ENCODE measurements at places on chromosomes 13 and 19. TPM values are rescaled to one million over a fixed set of nuclear protein-coding genes. Genes with fewer than 3 reads are reported as not detected.
A peak's percentile ranks its signal among the peaks of the same experiment; 100 is the strongest.

DNA sequence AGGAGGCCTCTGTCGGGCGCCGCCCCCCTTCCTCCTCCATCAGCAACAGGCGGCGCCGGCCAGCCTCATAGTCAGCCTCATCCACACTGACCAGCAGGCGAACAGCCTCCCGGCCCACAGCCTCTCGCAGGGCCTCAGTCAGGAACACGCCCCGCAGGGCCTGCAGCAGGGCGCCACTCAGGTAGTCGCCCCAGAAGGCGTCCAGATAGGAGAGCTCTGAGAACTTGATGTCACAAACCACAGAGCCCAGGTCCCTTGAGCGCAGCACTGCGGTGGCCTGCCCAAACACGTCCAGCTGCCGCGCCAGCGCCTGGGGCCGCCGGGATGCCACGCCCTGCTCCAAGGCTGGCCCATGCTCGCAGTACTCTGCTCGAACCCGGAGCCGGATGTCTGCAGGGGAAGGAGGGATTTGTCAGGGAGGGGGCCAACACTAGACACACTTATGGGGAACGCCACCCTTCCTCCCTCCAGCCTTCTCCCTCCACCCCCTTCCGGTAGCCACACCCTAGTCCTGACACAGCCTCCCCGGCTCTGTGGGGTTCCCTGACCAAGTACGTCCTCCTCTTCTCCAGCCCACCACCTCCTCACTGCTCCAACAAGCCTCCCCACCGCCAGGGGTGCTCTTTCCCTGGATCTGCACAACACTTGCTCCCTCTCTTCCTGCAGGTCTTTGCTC is 17.9 kb downstream of the DEDD2 start:
- peak; percentile 53 for DNase-seq

DNA sequence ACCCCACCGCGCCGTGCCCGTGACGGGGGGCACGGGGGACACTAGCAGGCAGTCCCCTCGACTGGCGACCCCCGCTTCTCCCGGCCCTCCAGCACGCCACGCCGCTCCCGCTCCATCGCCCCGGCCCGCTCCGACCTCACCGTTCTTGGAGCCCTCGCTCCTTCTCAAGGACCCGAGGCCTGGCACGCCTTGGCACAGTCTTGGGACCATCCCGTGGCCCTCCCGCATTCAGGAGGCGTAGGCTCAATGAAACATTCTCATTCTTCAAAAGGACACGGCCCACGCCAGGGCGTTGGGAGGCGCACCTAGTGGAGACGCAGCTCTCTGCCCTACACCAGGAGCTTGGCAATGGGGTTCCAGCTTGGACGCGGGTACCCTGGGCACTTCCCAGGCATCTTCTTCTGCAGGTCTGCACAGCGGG is 473 bp upstream of the CERS1 start:
- no peak for DNase-seq

DNA sequence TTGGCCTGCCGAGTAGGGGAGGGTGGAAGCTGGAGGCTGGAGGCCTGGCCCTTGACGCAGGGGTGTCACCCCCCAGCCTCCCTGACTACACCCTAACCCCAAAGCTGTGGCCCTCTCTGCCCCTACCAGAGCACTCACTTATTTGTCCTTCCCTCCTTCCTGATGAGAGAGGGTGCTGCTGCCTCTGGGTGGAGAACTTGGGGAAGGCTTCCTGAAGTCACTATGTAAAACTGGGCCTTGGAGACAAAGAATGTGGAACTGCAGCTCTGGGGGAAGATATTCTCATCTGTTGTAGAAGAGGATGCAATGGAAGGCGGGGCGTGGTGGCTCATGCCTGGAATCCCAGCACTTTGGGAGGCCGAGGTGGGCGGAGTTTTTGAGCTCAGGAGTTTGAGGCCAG is 485.2 kb downstream of the ZNF536 start:
- DNase-seq, result no peak

- DNase-seq, result no peak
Measured at GRCh38 chr13:28976636-28977035, 156.5 kb downstream of the MTUS2 start.

- DNase-seq, result no peak
Measured at GRCh38 chr13:37326334-37326733, 220.9 kb upstream of the CSNK1A1L start.

DNA sequence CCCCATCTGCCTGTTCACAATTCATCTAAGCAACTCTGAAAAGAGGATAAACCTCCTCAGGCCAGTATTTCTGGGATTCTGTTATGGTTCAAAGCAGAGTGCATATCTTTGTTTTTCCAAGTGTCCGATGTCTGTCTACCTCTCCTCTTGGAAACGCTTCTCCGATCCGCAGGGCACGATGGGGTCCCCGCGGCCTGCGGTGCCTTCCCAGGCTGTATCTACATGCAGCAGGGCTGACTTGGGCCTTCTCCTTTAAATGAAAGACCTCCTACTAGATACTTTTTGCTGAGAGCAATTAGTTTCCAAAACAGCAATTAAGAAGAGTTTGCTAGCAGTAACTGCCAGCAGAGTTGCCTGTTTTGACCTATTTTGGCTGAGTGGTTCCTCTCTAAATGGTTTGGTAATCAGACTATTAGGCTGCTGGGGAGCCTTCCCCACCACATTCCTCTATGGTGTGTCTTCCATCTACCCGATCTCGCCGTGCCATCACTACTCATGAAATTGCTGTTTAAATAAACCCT is 23.5 kb downstream of the COL4A2 start:
- DNase-seq, result no peak

GRCh38 chr13:49681842-49682435 is 9.3 kb downstream of the EBPL start:
- DNase-seq, result no peak

GRCh38 chr19:39270036-39270871 is 2.1 kb downstream of the IFNL2 start:
- no peak for DNase-seq

DNA sequence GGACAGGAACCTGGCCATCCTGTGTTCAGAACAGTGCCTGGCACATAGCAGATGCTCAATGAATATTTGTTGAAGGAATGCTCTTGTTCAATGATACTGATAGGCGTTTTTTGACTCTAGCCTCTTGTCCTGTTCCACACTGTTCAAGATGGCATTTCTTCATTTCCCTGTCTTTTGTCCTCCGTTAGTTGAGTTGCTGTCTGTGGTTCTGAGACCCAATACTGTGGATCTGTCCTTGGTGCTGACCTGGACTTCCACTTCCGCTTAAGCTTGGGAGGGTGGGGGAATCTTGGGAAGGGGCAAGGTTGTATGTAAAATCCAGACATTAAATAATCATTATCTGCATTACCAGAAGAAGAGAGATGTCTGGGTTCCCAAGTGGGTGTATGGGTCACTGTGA is 8.3 kb upstream of the KCNN4 start:
- DNase-seq, result no peak

GRCh38 chr19:12828494-12828893 is 5.9 kb downstream of the RTBDN start:
- DNase-seq, result peak; percentile 67

GRCh38 chr13:105679838-105680237 is 855.6 kb downstream of the EFNB2 start:
- no peak for DNase-seq

- no peak for DNase-seq
Measured at GRCh38 chr13:30450066-30450465, 15.7 kb downstream of the HMGB1 start.

DNA sequence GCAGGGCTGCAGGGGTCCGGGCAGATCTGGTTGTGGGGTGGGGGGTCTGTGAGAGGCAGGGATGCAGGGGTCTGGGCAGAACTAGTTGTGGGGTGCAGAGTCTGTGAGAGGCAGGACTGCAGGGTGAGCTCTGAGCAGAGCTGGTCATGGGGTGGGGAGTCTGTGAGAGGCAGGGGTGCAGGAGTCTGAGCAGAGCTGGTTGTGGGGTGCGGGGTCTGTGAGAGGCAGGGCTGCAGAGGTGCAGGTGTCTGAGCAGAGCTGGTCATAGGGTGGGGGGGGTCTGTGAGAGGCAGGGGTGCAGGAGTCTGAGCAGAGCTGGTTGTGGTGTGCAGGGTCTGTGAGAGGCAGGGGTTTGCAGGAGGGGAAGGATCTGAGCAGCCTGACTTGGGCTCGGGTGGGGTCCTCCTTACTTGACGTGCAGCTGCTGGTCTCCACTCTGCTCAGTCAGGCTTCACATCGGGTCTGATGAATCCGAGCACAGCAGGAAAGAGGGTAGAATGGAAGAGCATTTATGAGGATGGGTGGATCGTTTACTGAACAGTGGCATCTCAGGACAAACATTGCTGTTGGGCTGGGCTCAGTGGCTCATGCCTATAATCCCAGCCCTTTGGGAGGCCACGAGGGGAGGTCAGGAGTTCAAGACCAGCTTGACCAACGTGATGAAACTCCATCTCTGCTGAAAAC is 31.2 kb downstream of the IGFL2 start:
- DNase-seq, result no peak

DNA sequence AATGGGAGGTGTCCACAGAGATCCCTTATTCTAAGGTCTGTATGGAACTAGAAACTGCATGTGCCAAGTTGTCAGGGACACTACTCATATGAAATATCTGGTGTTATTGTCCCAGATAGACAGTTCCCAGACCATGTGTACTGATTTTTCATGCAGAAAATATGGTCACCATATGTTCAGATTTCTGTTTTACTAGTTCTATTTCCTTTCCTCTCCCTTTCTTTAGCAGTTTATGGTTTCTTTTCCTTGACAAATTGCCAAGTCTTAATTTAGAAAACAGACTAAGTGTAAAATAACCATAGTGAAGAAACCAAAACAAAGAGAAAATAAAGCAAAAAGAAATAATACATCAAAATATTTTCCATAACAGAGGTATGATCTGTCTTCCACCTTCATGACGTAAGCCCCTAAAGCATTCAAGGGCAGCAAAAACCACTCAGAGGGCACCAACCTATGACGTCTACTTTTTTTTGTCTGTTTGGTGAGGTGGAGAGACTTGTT is 248.5 kb downstream of the KCTD12 start:
- no peak for DNase-seq

CYP4F11 gene
- total RNA-seq, result not detected

ZIK1 gene
- 0.40 TPM for total RNA-seq

ANKRD24 gene
- 1.9 TPM for total RNA-seq

GIPC3 gene
- total RNA-seq, result 0.95 TPM

CCDC8 gene
- total RNA-seq, result 1.1 TPM

VSTM1 gene
- total RNA-seq, result not detected

RDH8 gene
- not detected for total RNA-seq

MUC16 gene
- total RNA-seq, result not detected

TNFSF11 gene
- not detected for total RNA-seq

ZIM2 gene
- 2.2 TPM for total RNA-seq

SCAF1 gene
- 118 TPM for total RNA-seq
